ENCODE measurements at places on chromosomes 4 and X.

- no peak for DNase-seq
Observed at GRCh38 chr4:110075083-110075738, 123.2 kb downstream of the ELOVL6 start.

- DNase-seq = no peak
Observed at GRCh38 chr4:166065324-166065723, 192.3 kb downstream of the TLL1 start.

- DNase-seq = no peak
Observed at GRCh38 chr4:189299706-189300105, 641.0 kb upstream of the FRG1 start.

- DNase-seq = no peak
Observed at GRCh38 chr4:58175024-58175423, 1064.8 kb upstream of the IGFBP7 start.

- DNase-seq = no peak
Observed at GRCh38 chr4:153438916-153439756, 27.0 kb upstream of the TMEM131L start.

- no peak for DNase-seq
Observed at GRCh38 chr4:172947594-172947993, 221.0 kb upstream of the GALNT7 start.

DNA sequence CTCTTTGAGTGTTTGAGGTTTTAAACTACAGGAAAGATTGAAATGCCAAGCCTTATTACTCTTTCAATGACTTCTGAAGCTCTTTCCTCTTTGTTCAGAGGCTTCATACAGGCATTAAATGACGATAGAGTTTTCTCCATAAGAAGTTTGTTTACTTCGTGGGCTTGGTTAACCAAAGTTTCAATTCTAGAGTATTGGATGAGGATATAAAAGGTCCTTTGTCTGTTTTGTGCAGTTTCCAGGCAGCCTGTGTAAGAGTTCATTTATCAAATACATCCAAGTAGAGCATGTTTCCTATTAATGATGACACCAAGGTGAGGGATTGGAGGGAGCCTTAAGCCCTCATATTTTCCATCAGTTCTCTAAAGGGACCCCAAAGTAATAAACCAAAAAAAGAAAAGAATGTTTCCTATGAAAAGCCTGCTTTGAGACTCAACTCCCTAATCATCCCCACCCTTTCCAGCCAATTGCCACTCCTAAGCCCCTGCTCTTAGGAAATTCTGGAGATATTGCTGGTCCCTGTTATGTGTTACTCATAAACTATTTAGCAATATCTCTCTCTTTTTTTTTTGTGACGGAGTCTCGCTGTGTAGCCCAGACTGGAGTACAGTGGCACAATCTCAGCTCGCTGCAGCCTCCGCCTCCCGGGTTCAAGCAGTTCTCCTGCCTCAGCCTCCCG is 106.2 kb upstream of the IL13RA1 start:
- DNase-seq = no peak

DNA sequence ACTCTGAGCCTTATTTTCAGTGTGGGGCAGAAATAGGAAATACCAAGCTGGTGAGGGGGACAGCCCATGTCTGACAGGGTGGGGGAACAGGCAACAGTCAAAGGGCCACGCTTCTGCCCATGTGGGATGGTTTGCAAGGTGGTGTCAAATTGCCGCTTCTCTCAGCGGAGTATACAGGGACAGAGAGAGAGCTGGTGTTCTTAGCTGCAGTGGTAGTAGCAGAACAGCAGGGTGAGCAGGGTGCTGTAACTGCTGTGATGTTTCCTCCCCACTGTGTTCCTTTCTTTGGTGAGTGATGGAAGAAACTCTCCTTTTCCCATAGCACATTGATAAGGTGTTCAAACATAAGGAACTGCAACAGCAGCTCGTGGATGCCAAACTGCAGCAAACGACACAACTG is 37.9 kb downstream of the RBBP7 start:
- no peak for DNase-seq

- no peak for DNase-seq
Observed at GRCh38 chrX:150313514-150313913, 49.6 kb upstream of the MAMLD1 start.

GRCh38 chrX:68917799-68918198 is 89.0 kb downstream of the EFNB1 start:
- no peak for DNase-seq

DNA sequence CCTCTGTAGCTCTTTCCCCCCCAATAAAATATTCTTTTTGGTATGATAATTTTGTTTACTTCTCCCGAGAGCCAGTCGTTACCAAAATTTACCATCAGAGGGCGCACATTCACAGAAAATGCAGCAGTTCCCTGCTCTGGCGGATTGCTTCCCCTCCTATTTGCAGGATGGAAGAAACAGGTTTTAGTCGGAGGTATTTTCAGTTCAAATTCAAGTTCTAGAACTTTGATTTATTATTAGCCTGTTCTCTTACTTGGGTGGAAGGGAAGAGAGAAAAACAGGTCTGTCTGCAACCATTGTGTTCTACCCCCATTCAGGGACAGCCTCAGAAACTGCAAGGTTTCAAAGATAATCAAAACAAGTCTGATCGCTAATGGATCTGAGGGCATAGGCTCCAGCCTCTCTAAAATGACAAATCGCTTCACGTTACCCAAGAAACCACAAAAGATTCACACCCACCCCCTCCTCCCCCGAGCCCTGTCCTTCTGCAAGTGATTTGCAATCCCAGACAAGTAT is 263.8 kb upstream of the RPS6KA3 start:
- peak; percentile 14 for DNase-seq

GRCh38 chrX:31603411-31604120 is 531.7 kb upstream of the FTHL17 start:
- DNase-seq = no peak

GRCh38 chr4:176052744-176053143 is 12.9 kb upstream of the WDR17 start:
- no peak for DNase-seq
